Activated naive CD4-positive, alpha-beta T cell treated with anti-CD3 and anti-CD28 coated beads, Interleukin-2, amount 50 U/mL, for 72 hours (primary cell): ENCODE measurements at places on chromosomes 7 and 10. TPM values are rescaled to one million over a fixed set of nuclear protein-coding genes. Genes with fewer than 3 reads are reported as not detected.
A peak's percentile ranks its signal among the peaks of the same experiment; 100 is the strongest.

Gene KDM7A
- total RNA-seq, result 28.4 TPM

DNA sequence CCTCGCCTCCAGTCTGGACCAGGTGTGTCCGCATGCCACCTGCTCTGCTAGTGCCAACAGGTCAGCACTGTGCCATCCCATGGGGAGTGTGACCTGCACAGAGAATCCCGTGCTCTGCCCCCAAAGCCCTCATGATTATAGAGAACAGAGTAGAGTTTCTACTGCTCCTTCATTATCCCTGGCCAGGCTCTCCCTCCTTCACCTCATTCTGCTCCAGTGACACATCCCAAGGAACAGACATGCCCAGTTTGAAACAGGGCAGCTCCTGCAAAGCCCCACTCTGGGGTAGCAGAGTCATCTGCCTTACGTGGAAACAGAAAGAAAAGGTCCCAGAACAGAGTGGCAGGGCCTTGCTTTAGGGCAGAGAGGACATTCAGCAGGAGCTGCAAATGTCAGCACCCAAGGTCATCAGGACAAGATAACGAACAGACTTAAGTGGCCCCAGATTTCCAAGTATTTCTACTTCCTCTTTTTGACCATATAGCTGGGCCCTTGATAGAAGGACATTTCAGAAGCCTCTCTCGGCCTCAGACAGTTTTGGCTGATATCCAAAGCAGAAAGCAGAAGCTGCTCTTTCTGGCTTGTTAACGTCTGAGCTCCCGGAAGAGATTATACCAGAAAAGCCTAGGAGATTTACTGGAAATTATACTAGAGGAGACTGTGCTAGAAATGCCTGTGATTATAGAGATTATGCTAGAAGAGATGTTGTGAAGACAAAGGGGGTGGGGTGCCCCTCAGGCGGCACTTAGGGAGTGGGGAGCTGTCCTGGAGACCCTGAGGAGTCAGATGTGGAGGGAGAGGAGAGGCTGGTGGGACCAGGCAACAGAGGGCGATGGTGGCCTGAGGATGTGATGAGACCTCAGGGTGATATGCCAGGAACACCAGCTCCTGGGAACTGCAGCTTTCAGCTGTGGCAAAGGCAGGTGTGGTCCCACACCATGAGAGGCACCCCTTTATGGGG lies 12.6 kb downstream of the TMEM176B start:
- no peak for DNase-seq

DNA sequence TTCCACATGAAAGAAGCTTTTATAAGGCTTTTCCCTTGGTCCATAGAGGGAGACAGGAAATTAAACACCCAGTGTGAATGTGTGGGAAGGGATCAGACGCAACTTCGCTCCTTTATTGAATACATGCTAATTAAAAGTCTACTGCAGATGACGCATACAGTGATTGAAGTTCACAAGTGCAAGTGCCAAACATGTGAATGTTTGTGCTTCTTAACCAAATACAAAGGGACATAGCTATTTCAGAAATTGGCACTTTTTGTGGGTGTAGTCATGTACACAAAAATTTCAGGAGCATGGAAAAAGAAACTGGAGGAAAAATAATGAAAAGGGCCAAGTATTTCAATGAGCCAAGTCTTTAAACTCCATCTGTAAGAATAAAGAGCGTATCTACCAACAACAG lies 283.7 kb downstream of the SKAP2 start:
- DNase-seq, result no peak

Gene CLRN3
- total RNA-seq, result not detected

Gene MYO1G
- 532 TPM for total RNA-seq

DNA sequence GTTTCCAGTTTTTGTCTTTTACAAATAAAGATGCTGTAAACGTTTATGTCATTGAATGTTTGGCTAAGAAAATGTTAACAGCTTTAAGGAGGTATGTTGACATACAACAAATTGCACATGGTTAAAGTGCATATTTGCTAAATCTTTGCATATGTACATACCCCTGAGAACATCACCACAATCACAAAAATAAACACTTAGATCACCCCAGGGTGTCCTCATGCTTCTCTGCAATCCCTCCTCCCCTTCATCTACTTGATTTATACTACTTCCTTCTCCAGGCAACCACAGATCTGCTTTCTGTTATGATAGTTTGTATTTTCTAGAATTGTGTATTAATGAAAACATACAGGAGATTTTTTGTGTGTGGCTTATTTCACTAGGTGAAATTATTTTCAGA lies 209.5 kb downstream of the GLRX3 start:
- no peak for DNase-seq

DNA sequence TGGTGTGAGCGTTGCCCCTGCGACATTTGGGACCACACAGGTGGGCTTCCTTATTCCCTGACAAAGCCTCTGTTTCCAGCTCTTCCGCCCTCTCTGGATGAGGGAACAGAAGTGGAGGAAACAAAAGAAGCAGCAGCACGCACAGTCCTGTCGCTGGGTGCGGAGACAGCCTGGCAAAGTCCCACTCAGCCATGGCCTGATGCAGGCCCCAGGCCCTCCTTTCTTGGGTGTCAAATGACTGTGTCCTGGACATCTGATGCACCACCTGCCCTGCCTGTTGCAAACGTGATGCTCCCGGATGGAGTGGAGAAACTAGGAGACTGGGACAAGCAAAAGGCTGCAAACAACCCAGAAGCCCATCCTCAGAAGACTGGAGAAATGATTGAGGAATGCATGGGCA lies 20.7 kb downstream of the ZMIZ2 start:
- no peak for DNase-seq

Gene CPN1
- not detected for total RNA-seq

- DNase-seq, result no peak
These were observed 3.9 kb downstream of the CASD1 start for GRCh38 chr7:94513565-94513860.

GRCh38 chr10:126569513-126570244 lies 100.8 kb downstream of the C10orf90 start:
- DNase-seq, result no peak

Gene ADAMTS14
- total RNA-seq, result 0.11 TPM

DNA sequence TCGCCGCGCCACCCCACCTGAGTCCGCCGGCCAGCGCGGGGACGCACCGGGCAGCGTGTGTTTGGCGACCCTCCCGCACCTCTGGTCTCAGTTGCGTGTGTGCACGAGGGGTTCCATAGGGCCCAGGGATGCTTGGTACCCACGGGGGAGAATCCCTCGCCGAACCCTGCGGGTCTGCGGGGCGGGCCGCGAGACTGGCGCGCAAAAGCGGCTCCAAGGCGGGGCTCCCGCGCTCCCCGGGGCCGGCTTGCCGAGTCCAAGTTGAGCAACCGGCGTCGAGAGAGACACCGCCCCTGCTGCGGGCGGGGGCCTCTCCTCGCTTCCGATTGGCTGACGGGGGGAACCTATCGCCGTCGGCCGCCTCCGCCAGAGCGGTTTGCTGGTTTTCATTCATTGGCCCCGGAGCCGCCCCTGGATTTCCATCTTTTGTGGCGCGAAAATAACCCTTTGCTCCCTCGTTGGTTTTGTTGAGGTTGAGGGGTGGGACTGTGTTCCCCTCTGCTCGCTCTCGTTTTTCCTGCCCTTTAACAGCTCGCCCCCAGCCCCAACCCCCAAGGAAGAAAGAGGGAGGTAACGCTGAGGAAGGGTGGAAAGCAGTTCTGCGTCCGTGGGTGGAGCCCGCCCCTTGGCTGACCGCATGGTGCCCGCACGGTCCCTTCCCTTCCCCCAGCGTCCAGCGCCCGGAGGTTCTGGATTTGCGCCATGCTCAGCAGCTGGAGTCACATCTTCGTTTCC lies 4.0 kb upstream of the IGF2BP3 start:
- peak; percentile 78 for DNase-seq

Gene CALCR
- not detected for total RNA-seq

DNA sequence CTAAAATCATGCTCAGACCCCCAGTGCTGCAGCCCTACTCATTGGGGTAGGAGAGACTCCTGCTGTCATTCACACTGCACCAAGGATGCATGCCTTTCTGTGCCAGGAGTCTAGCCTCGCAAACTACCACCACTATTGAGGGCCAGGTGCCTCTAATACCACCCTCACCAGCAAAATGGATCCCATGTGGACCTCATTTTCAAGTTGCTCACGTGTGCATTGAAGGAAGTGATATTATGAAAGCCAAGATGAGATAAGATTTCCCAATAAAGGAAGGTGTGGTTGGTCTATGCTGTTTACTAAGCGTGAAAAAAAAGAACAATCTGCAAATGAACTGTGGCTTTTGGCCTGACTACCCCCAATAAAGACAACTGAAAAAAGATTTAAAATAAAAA lies 7.2 kb upstream of the LAMTOR4 start:
- DNase-seq, result no peak

DNA sequence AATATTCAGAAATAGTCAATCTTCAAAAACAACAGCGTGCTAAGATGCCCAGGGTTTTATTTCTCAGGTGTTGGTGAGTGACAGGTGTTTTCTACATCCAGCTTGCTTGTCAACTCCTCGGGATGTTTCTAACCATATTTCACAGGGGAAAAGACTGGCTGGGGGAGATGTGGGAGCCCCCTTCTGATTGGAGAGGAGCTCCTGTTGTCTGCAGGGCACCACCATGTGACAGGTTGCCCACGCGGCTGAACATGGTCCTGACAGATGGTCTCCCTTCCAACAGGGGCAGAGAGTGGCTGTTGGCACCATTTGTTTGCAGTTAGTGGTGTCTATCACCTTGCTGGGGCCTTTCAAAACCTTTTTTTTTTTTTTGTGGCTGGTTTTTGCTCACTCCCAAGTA lies 16.5 kb upstream of the GPR26 start:
- no peak for DNase-seq

DNA sequence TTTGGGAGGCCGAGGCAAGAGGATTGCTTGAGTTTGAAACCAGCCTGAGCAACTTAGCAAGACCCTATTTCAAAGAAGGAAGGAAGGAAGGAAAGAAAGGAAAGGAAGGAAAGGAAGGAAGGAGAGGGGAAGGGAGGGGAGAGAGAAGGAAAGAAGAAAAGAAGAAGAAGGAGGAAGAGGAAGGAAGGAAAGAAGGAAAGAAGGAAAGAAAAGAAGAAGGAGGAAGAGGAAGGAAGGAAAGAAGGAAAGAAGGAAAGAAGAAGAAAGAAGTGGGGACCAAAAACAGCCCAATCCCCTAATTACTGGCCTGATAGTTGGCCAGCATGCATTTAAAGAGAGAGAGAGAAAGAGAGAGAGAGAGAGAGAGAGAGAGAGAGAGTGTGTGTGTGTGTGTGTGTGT lies 66.4 kb downstream of the EEPD1 start:
- no peak for DNase-seq

DNA sequence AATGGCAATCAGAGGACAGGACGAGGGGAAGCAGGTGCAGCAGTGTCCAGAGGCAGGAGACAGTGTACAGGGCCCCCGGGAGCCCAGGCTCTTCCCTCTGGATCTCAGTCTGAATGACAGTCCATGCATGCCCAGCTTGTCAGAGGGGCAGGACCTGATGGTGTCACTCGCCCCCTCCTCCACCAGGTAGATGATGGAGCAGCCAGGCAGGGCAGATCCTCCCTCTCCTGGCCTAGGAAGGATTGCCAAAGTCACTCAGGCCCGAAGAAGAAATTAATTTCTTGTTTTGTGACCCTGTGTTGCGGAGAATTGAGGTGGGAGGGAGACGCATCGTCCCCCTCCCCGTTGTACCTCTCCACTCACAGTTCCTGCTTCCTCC lies 4.0 kb downstream of the VSTM4 start:
- DNase-seq, result no peak
